ENCODE measurements at places on chromosomes 7 and 10. TPM values are rescaled to one million over a fixed set of nuclear protein-coding genes. Genes with fewer than 3 reads are reported as not detected.

The PNLIP gene
- polyA plus RNA-seq: 0.10 TPM

The FAM241B gene
- polyA plus RNA-seq: 3.7 TPM

The RAPGEF5 gene
- 4.3 TPM for polyA plus RNA-seq

The GRM3 gene
- not detected for polyA plus RNA-seq

The HEPACAM2 gene
- polyA plus RNA-seq: not detected

The LRCH4 gene
- polyA plus RNA-seq: 36.1 TPM

The SAP25 gene
- 0.88 TPM for polyA plus RNA-seq

The C10orf67 gene
- 0.15 TPM for polyA plus RNA-seq

The CPA2 gene
- not detected for polyA plus RNA-seq

The INA gene
- not detected for polyA plus RNA-seq

The PDAP1 gene
- 312 TPM for polyA plus RNA-seq

The PLA2G12B gene
- polyA plus RNA-seq: 0.29 TPM

The ELFN1 gene
- 3.0 TPM for polyA plus RNA-seq

The TMEM229A gene
- polyA plus RNA-seq: not detected

The TRIL gene
- 0.59 TPM for polyA plus RNA-seq

The NPTX2 gene
- polyA plus RNA-seq: 6.7 TPM

The FAM13C gene
- 1.5 TPM for polyA plus RNA-seq

The FGF8 gene
- polyA plus RNA-seq: not detected

The UCMA gene
- not detected for polyA plus RNA-seq

The OSBPL3 gene
- 1.2 TPM for polyA plus RNA-seq

The ASAH2 gene
- 0.39 TPM for polyA plus RNA-seq

The RNF133 gene
- polyA plus RNA-seq: not detected

The TSPAN13 gene
- polyA plus RNA-seq: 40.1 TPM

The GOLGA7B gene
- polyA plus RNA-seq: 0.09 TPM

The BAMBI gene
- 5.0 TPM for polyA plus RNA-seq

The LIPJ gene
- 0.37 TPM for polyA plus RNA-seq
